M059J (cell line): ENCODE measurements at places on chromosomes 6 and 20. TPM values are rescaled to one million over a fixed set of nuclear protein-coding genes. Genes with fewer than 3 reads are reported as not detected.
A peak's percentile ranks its signal among the peaks of the same experiment; 100 is the strongest.

DNA sequence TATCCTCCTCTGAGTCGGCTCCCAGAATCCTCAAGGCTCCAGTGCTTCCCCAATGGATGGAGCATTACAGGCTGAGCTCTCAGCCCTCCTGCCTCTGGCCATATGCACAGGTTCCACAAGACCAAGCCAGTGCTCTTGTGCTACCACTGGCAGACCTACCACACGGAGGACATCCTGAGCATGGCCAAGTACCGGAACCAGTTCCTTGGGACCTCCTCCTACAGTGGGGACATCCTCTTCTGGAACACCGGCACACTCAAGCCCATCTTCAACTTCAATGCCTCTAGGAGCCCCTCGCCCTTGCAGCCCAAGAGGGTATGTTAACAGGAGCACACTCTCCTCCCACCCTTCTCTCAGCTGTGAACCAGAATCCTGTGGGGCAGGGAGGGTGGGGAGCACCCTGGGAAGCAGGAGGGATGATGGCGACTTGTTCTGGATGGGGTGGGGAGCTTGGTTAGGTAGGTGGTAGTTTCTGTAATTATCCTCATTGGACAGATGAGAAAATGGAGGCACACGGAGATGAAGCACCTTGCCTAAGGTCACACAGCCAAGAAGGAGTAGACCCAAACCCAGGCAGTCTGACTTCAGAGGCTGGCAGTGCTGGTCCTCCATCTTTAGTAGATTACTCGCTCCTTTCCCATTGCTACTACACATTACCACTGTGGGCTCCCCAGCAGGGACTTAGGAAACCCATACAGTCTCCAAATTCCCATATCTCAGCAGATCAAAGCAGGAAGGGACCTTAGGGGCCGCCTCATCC, 58.6 kb downstream of the EFCAB8 start:
- DNase-seq: no peak

DNA sequence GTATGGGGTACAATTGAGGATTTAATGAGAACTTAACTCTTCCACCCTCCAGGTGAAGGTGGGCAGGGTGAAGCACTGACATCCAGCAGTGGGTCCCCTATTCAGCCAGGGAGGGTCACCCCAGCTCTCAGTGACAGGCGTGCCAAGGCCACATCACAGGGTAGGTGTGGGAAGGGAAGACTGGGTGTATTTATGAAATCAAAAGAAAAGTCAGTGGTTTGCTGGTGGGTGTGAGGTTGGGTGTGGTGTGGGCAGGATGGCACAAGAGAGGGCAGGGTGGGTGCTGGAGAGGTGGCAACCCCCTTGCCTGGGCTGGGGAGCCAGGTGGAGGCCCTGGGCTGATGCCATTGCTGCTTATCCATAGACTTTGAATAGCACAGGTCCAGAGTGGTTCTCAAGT, 16.6 kb downstream of the SYNDIG1 start:
- DNase-seq: no peak

GRCh38 chr20:40961176-40961575, 67.4 kb upstream of the TOP1 start:
- DNase-seq: no peak

Gene APCDD1L
- 14.2 and 24.2 TPM in 2 replicates for total RNA-seq

DNA sequence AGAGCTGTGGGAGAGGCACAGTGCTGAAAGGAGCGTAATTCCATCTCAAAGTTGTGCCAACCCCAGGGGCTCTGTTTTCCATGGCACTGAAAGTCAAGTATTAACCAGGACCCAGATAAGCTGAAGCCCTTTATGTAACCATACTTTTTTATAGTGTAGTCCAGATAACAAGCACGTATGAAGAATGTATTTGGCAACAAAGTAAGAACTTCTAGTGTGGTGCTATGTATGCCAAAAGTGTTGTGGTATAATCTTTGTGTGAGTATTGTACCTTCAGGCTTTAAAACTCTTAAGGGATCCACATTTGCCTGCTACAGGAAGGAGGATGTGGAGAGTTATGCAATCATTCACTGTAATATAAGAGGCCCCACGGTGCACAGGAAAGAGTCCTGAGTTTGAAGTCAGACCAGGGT, 129.4 kb downstream of the IBTK start:
- DNase-seq: peak; percentile 15

- DNase-seq: peak; percentile 85
Measured at GRCh38 chr20:36744764-36745191, 1.1 kb downstream of the NDRG3 start.

Gene SPATS1
- total RNA-seq: not detected in 2 replicates

- peak; percentile 99 for DNase-seq
Measured at GRCh38 chr20:38604873-38605303, 3.3 kb downstream of the ARHGAP40 start.
